Stimulated activated CD8-positive, alpha-beta memory T cell treated with anti-CD3 and anti-CD28 coated beads, Interleukin-15, amount 100 ng/mL, for 48 hours (primary cell): ENCODE measurements at places on chromosomes 2 and 18.

GRCh38 chr2:226669249-226669648, 130.4 kb downstream of the IRS1 start:
- no peak for DNase-seq

DNA sequence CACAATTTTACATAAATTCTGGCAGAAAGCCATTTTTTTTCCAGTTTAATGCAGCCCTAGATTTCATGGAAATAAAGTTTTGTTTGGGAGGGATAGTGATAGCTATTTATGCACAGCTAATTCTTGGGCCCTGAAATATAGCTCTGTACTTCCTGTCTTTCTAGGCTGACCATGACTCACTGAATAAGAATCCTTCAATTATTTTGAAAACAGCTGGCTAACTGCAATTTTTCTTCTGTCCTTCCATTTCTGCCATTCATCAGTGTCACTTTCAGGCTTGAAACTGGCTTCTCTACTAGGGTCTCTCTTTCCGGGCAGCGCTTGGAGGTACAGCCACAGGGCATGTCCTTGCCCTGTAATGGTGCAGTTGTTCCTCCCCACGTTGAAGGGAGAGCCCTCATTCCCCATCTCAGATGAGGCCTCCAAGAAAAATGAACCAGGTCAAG, 97.1 kb upstream of the TMEM178A start:
- no peak for DNase-seq

GRCh38 chr2:99200076-99200800, 19.3 kb downstream of the MRPL30 start:
- DNase-seq = no peak

DNA sequence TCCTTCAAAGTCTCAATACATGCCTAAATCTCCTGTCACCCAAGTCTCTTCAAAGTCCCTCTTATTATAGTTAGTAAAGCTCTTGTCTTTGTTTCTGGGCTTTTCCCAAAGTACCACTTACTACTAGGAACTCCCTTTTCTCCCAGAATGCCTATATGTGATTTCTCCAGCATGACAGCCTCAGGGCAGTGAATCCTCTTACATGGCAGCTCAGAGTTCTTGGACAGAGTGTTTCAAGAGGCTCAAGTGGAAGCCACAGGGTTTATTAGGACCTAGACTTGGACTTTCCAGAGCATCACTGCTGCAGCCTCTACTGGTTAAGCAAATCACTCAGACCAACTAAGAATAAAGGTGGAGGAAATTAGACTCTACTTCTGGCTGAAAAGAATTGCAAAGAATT, 98.9 kb downstream of the CSRNP3 start:
- DNase-seq = no peak
